Aortic smooth muscle cell (primary cell): ENCODE measurements at places on chromosomes 7 and 10. TPM values are rescaled to one million over a fixed set of nuclear protein-coding genes. Genes with fewer than 3 reads are reported as not detected.

Gene GPR15LG
- total RNA-seq, result not detected in 2 replicates

Gene PIP
- not detected in 2 replicates for total RNA-seq

Gene SLC26A3
- not detected in 2 replicates for total RNA-seq

Gene CUZD1
- total RNA-seq, result 0.13 and 0.44 TPM in 2 replicates

Gene ANKRD30A
- total RNA-seq, result not detected in 2 replicates

Gene FBXO24
- 0.40 and 0.56 TPM in 2 replicates for total RNA-seq

Gene MYOZ1
- total RNA-seq, result 0.06 TPM in 1 of 2 replicates, not detected in the other

Gene CCDC7
- total RNA-seq, result 12.4 and 16.8 TPM in 2 replicates

Gene KLF14
- total RNA-seq, result not detected in 2 replicates

Gene DAGLB
- total RNA-seq, result 12.7 and 17.2 TPM in 2 replicates

Gene GRB10
- total RNA-seq, result 39.0 and 39.1 TPM in 2 replicates

Gene ADCY1
- 0.12 and 0.13 TPM in 2 replicates for total RNA-seq

Gene CEP41
- total RNA-seq, result 7.0 and 8.0 TPM in 2 replicates

Gene NUTM2E
- total RNA-seq, result under 0.01 and 0.19 TPM in 2 replicates

Gene GIMAP7
- total RNA-seq, result 0.44 and 1.8 TPM in 2 replicates

Gene PKD2L1
- not detected in 2 replicates for total RNA-seq

Gene VAX1
- total RNA-seq, result not detected in 2 replicates

Gene NKX1-2
- not detected in 2 replicates for total RNA-seq

Gene PILRA
- total RNA-seq, result 0.62 TPM in 1 of 2 replicates, not detected in the other

Gene NUDT1
- 42.5 and 47.0 TPM in 2 replicates for total RNA-seq

Gene RP9
- 9.8 and 10.2 TPM in 2 replicates for total RNA-seq
